ENCODE measurements at places on chromosomes 6 and 20.

DNA sequence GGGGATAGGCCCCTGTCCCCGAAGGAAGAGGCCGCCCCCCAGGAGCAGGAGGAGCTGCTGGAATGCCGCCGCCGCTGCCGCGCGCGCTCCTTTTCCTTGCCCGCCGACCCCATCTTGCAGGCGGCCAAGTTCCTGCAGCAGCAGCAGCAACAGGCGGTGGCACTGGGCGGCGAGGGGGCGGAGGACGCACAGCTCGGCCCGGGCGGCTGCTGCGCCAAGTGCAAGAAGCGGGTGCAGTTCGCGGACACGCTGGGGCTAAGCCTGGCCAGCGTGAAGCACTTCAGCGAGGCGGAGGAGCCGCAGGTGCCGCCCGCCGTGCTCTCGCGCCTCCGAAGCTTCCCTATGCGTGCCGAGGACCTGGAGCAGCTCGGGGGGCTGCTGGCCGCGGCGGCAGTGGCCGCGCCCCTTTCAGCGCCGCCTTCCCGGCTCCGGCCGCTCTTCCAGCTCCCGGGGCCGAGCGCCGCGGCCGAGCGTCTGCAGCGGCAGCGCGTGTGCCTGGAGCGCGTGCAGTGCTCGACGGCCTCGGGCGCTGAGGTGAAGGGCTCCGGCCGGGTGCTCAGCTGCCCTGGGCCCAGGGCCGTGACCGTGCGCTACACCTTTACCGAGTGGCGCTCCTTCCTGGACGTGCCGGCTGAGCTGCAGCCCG, 630 bp downstream of the PPP1R3G start:
- DNase-seq, result no peak

DNA sequence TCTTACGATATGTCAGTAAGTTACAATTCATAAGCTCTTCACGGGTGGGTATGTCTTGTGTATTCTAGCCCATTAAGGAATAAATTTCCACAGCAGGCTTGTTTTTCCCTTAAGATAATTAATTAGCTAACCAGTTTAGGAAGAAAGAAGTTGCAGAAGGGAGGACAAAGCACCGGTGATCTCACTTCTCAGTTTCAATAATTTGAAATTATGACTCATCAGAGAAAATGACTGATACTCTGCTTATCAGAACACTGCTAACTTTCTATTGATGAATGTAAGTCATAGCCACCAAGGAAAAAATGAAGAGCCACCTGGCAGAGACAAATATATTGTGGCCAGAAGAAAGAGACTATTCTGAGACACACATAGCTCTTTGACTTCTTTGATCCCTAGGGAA, 35.0 kb upstream of the ENTPD6 start:
- DNase-seq, result no peak

DNA sequence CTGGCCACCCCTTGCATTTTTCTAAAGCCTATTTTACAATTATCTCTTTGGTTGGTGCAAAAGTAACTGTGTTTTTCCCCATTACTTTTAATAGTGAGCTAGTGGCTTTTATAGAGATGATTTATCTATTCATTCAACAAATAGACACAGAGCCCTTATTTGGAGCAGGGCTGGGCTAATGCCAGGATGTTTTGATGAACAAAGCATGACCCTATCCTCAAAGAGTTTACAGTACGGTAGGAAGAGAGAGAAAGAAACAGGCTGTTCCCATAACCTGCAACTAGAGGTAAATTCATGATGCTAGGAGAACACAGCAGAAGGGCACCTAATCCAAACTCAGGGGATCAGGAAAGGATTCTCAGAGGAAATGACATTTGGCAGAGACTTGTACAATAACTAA, 37.3 kb upstream of the UST start:
- no peak for DNase-seq

DNA sequence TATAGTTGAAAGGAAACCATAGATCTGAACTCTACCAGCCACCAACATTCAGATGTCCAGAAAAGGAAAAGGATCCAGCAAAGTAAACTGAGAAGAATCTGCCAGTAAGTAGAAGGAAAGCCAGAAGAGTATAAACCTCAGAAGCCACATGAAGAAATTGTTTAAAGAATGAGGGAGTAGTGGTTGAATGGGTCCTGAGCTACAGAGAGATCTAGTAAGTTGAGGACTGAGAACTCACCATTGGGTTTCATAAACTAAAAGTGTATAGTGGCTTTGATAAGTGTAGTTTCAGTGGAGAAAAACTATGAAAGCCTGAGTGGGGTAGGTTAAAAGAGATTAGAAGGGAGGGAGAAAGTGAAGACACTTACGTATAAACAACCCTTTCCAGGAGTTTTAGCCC, 32.0 kb upstream of the SUMO4 start:
- no peak for DNase-seq

GRCh38 chr6:19665613-19665909, 171.6 kb upstream of the ID4 start:
- DNase-seq, result no peak

GRCh38 chr6:43491750-43492661, 14.6 kb downstream of the TJAP1 start:
- no peak for DNase-seq

DNA sequence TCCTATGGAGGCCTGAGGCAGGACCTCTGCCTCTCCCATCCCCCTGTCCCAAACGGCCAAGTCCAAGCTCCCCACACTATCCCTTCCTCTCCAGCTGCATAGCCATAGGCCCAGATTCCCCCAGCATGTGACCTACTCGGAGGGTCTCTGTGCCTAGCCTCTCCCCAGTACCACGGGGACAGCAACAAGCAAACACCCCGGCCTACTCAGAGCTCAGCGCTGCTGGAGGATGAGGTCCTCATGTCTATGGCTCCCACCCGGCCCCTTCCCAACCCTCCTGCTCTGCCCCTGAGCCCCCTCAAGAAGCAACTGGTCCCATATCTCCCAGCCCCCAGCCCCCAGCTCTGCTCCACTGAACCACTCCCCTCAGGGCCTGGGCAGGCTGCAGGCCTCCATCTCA, 24.2 kb downstream of the RNASET2 start:
- DNase-seq, result no peak

GRCh38 chr20:47149939-47150338, 206.6 kb downstream of the ZMYND8 start:
- DNase-seq, result no peak

GRCh38 chr6:84220809-84221409, 6.5 kb downstream of the CEP162 start:
- no peak for DNase-seq

- DNase-seq, result no peak
Measured at GRCh38 chr6:18555750-18556149, 168.6 kb downstream of the RNF144B start.

- no peak for DNase-seq
Measured at GRCh38 chr20:24742989-24743388, 206.1 kb upstream of the CST7 start.

- no peak for DNase-seq
Measured at GRCh38 chr6:143301188-143301587, 149.3 kb downstream of the ADAT2 start.

DNA sequence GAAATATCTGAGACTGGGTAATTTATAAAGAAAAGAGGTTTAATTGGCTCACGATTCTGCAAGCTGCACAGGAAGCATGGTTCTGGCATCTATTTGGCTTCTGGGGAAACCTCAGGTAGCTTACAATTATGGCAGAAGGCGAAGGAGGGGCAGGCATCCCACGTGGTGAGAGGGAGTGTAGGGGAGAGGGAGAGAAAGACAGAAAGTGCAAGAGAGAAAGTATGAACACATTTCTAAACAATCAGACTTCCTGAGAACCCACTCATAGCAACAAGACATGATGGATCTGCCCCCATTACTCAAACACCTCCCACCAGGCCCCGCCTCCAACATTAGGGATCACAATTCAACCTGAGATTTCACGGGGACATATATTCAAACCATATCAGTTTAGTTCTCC, 107.4 kb downstream of the PERP start:
- no peak for DNase-seq

DNA sequence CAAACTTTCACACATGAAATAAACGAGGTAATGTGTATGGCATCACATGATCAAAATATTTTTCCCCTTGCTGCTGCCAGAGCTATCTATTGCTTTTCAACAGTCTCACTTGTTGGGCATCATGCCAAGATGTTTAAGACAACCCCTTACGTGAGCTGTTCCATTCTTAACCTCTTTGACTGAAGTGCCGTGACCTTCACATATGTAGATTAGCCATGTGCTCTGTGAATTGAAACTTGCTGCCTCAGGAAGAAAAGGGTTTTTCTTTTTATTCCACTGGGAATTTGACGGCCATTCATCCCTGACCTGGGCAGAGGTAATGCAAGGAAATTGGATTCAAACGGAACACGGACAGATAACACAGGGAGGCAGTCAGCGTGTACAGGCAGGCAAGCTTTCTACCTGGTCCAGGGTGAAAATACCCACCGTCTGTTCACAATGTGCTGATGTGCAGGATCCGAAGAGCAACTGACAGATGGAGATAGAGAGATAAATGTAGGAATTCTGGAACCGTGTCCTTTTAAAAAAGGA, 14.2 kb downstream of the ARID1B start:
- no peak for DNase-seq

GRCh38 chr6:111846492-111847409, 26.5 kb downstream of the FYN start:
- no peak for DNase-seq

DNA sequence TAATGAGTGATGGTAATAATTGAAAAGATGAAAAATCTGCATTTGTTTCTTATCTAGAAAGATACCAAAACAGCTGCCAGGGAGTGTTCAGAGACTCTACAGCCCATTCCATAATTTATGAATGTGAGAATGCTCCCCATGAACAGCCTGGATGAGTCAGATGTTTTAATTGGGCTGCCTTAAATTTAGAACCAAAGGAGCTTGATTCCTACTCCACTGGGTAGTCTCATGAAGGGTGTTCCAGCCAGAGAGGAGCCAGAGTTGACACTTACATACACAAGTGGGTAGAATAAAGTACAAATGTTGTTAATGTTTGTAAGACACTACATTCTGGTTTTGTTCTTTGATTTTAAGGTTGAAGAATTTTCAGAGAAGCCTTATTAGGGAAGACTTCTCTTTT, 158.7 kb upstream of the PRND start:
- no peak for DNase-seq

DNA sequence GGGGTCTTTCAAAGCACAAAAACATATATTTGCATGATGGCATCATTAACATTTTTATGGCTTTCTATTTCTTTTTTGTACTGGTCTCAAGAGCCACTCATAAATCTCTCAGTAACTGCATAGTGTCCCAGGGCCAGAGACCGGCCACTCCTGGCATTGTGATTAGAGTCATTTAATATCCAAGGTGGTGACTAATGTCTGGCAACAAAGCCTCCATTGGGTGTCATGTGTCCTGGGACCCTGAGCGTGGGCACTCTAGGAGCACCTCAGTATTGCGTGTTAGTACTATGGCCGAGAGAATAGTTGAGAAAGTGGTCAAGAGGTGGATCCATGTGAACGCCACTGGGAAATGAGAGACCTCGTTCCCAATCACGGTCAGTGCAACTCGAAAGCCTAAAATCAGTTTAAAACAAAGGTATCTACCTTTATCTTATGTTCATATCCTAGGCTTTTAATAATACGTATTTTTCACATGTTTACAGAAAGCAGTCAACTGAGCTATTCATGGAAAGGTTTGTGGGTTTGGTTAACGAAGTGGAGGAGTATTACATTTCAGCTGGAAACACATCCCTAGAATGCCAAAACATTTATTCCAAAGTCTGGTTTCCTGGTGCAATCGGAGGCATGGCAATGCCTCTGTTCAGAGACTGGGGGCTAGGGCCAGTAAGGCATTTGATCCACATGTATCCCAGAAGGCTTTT, 2.7 kb upstream of the ESR1 start:
- DNase-seq, result no peak

GRCh38 chr6:30163090-30163917, at the start of gene TRIM15:
TRIM15 (plus strand) TSS chr6:30163546; CDS start chr6:30163685, 139 bp downstream.
- no peak for DNase-seq

DNA sequence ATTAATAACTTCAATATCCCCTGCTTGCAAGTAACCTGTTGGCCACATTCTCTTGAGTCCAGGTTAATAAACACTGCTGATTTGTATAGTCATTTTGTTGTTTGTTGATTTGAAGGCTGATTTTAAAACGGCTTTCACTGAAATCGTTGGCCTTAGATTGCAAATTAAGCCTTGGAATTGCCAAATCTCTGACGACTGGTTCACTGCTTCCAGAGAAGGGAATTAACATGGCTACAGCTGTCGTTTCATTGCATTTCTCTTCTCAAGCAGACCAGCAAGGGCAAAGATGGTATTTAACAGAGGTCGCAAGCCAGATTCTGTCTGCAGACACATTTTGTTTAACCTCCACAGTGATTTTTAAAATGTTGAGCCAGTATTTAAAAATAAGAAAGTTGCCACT, 470.9 kb downstream of the TFAP2A start:
- DNase-seq, result no peak

GRCh38 chr6:110567957-110568696, 91.7 kb upstream of the SLC22A16 start:
- DNase-seq, result no peak

- DNase-seq, result no peak
Measured at GRCh38 chr6:105733556-105734162, 330.8 kb upstream of the PREP start.

DNA sequence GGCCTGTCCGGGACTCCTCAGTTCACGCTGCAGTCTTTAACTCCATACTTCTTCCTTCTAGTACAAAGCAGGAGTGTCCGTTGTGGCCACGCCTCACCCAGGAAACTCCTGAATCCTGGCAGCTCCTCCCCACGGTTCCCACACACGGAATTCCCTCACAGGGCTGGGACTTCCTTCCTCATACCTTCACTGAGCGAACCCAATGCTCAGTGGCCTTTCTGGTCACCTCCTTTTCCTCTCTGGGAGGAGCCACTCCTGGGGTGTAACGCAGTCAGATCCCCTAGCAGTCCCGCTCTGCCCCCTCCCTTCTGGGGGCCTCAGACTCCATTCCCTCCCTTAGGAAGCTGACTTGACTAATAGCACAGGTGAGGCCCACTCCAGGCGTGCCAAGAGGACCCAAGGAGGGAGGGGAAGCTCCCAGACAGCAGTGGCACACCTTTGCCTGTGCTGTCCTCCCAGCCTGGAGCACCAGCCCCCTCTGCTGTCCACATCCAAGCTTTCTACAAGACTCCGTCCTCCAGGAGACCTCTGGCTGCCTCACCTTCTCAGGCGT, at the start of gene SLC52A3:
TSS of gene SLC52A3 (minus strand) at position 75 of the 553 bp plus-strand sequence. CDS start 2,726 bp downstream, outside the sequence.
- DNase-seq, result no peak

- DNase-seq, result no peak
Measured at GRCh38 chr6:151498327-151498726, 4.5 kb downstream of the CCDC170 start.

Data from effector memory CD4-positive, alpha-beta T cell (primary cell).